Activated T-helper 2 cell treated with anti-CD3 and anti-CD28 coated beads, Interferon-gamma antibody, Interleukin-2, Interleukin-4, amounts not matched to agents 10 μg/mL and 5 μg/mL and 100 μg/mL, durations not matched to agents 14 hours and 24 hours and 36 hours (primary cell): ENCODE measurements at places on chromosomes 12 and 14. TPM values are rescaled to one million over a fixed set of nuclear protein-coding genes. Genes with fewer than 3 reads are reported as not detected.

- peak overlapping the region; percentile 96 for H3K4me3 ChIP-seq
- no peak for DNase-seq
- H3K27me3 ChIP-seq: peaks cover 9% of the 10 kb centered on the region
- peaks cover 46% of the 10 kb centered on the region for H3K36me3 ChIP-seq
- H3K27ac ChIP-seq: peak overlapping the region; percentile 18
- H3K4me1 ChIP-seq: peaks cover 37% of the 10 kb centered on the region
These were observed 2.1 kb downstream of the WASHC4 start for GRCh38 chr12:105109465-105110212.

The MORN3 gene
- total RNA-seq: 0.34 and 0.37 TPM in 2 replicates

GRCh38 chr12:72271451-72272090 is 599 bp upstream of the TRHDE start:
- no peak for DNase-seq
- H3K4me1 ChIP-seq: no peaks in the 10 kb centered on the region
- no peak overlapping the region for H3K27ac ChIP-seq
- peak overlapping the region; percentile 39 for H3K4me3 ChIP-seq
- H3K36me3 ChIP-seq: no peaks in the 10 kb centered on the region

GRCh38 chr12:13387101-13387500 is 190.6 kb downstream of the EMP1 start:
- no peak overlapping the region for H3K4me3 ChIP-seq
- no peak overlapping the region for H3K27ac ChIP-seq
- no peaks in the 10 kb centered on the region for H3K4me1 ChIP-seq
- DNase-seq: no peak
- no peaks in the 10 kb centered on the region for H3K36me3 ChIP-seq

- no peak for DNase-seq
- no peaks in the 10 kb centered on the region for H3K4me1 ChIP-seq
- no peak overlapping the region for H3K4me3 ChIP-seq
These were observed 37.2 kb downstream of the CRADD start for GRCh38 chr12:93714382-93714781.

The AMN gene
- total RNA-seq: 0.44 and 0.55 TPM in 2 replicates

The RHOF gene
- total RNA-seq: 115 and 119 TPM in 2 replicates

The PRH2 gene
- not detected in 2 replicates for total RNA-seq

DNA sequence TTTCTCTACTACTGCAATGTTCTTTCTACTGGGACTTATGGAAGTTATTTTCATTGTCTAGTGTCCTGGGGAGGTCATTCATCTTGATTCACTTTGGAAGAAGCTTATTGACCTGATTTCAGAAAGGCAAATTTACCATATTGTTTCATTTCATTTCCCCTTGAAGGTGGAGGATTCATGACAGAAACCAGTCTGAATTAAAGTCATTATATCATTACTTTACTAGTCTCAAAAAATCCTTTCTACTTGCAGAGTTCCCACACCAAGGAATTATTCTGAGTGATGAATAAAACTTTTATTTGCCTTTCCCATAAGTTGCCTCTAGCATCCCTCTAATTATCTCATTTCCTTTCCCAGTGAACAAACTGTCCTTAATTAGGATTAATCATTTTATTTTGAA is 163.8 kb downstream of the RASSF9 start:
- no peaks in the 10 kb centered on the region for H3K4me1 ChIP-seq
- no peaks in the 10 kb centered on the region for H3K36me3 ChIP-seq
- no peak overlapping the region for H3K27ac ChIP-seq
- no peak overlapping the region for H3K4me3 ChIP-seq

DNA sequence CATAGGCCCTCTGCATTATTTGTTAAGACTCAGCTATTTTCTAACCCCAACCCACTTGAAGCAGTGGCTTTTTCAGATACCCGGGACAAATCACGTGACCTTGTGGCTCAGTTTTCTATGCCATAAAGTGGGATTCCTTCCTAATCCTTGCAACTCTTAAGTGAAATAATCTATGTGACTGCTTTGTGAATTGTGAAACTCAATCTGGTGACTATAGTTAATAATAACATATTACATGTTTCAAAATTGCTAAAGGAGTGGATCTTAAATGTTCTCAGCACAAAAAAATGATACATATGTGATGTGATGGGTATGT is 17.3 kb downstream of the EML1 start:
- no peak overlapping the region for H3K4me3 ChIP-seq
- H3K27me3 ChIP-seq: peaks cover 36% of the 10 kb centered on the region
- H3K4me1 ChIP-seq: no peaks in the 10 kb centered on the region
- no peak for DNase-seq
- no peak overlapping the region for H3K27ac ChIP-seq

The PPP2R3C gene
- 48.1 and 49.7 TPM in 2 replicates for total RNA-seq

- no peaks in the 10 kb centered on the region for H3K27me3 ChIP-seq
- no peak for DNase-seq
- no peak overlapping the region for H3K4me3 ChIP-seq
These were observed 908.8 kb downstream of the VRK1 start for GRCh38 chr14:97705976-97706375.

The TRPV4 gene
- not detected in 2 replicates for total RNA-seq
